Germinal center (tissue), 1 donor: ENCODE measurements at places on chromosomes 6 and 20.
A peak's percentile ranks its signal among the peaks of the same experiment; 100 is the strongest.

- no peak for DNase-seq
Measured at GRCh38 chr20:10793766-10794165, 120.0 kb upstream of the JAG1 start.

GRCh38 chr6:18632670-18633410, 245.7 kb downstream of the RNF144B start:
- DNase-seq, result no peak

GRCh38 chr6:16964553-16965499, 137.0 kb upstream of the STMND1 start:
- peak; percentile 41 for DNase-seq

DNA sequence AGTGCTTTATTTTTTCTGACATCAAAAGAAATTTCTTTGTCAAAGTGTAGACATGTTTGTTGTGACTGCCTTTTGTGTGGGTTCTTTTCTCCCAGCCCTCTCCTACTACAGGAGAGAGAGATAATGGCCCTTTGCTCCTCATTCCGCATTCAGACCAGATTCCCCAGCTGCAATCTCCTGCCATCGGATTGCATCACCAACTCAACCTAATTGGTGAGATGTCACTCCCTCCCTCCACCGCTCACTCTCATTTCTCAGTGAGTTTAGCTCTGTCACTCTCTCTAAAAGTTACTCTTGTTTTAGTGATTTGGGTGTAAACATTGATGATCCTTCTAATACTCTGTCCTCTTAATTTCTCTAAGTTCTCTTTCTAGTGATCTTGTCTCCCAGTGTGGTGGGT, 22.7 kb downstream of the UTRN start:
- no peak for DNase-seq

- DNase-seq, result no peak
Measured at GRCh38 chr20:58833921-58834320, 16.8 kb downstream of the GNAS-AS1 start.

- DNase-seq, result no peak
Measured at GRCh38 chr20:3119044-3119443, 34.5 kb upstream of the AVP start.

DNA sequence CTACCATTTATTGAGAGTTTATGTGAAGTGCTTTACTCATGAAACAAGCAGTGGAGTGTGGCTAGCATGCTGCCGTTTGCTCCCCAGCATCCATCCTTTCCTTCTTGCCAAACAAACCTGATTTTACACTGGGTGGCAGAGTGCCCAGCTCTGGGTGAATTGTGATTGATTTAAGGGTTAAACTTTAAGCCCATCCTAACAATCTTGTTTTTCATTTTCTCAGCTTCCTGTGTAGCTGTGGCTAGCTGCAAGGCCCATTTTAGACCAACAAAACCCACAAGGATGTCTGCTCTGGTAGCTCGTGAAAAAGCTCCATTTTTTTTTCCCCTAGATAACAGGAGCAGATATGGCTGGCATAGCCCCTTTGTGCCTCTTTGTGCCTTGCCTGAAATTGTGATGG, 77.7 kb upstream of the KCNG1 start:
- DNase-seq, result no peak

DNA sequence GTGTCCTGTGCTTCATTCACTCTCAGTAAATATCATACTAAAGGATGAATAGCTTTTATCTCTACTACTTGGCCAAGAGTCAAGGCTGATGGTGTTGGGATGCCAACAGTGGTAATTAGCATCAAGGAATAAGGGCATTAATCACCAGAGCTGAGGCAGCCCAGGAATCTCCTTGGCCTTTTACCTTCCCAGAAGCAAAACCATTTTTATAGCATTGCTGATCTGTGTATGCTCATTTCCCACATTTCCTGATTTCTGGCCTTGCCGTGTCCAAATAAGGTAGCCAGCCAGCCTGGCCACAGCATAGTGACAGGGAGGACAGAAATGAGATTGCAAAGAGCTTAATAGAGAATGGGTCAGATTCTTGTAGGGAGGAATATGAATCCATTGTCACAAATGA, 76.7 kb upstream of the FOXO3 start:
- no peak for DNase-seq

GRCh38 chr6:100236389-100236788, 228.3 kb downstream of the SIM1 start:
- DNase-seq, result no peak

DNA sequence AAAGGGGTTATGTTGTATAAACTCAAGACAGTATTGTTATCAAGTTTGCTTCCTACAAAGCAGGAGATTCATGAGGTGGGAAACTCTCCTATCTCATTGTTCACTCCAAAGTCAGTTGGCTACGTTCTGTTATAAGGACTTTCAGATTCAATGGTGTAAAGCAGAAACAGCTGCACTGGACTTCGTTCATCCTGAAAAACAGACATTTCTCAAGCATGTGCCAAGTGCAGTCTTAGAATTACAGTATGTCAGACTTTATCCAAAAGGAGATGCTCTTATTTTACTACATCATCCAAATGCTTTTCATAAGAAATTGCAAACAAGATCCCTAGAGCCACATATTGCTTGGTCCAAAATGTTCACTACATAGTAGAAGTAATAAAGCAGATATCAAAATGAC, 14.9 kb downstream of the COL21A1 start:
- DNase-seq, result no peak

DNA sequence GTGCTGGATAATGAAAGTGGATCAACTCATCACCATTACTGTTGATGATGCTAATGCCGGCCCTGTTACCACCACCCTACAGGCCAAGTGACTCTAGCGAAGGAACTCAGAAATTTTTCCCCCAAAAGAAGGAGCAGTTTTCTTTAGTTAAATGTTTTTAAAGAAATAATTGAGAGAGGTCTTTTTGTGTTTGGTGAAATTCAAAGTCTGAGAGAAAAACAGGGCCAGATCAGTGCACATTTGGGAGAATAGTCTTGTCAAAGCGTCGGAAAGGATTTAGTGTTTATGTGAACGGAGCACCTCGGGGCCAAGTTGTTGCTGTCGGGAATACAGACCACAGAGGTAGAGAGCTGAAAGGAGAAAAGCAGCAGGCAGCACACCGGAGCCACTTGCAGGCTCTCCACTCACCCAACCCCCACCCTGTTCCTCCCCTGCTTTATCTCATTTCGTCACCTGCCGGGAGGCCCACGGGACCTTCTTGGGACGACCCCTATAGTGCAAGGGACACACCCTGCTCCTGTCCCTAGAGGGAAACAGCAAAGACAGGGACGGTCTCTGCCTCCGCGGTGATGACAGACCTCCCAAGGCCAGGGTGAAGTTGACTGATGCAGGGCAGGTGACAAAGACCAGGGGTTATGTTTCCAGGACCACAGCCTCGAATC, 6.8 kb downstream of the TFAP2B start:
- no peak for DNase-seq

GRCh38 chr6:32252331-32253009, 28.6 kb upstream of the NOTCH4 start:
- DNase-seq, result peak; percentile 33

GRCh38 chr6:137722749-137723272, 144.2 kb upstream of the TNFAIP3 start:
- no peak for DNase-seq

GRCh38 chr6:89122625-89123024, 4.8 kb upstream of the SRSF12 start:
- peak; percentile 27 for DNase-seq

GRCh38 chr6:36685926-36686667, 7.6 kb downstream of the CDKN1A start:
- no peak for DNase-seq

DNA sequence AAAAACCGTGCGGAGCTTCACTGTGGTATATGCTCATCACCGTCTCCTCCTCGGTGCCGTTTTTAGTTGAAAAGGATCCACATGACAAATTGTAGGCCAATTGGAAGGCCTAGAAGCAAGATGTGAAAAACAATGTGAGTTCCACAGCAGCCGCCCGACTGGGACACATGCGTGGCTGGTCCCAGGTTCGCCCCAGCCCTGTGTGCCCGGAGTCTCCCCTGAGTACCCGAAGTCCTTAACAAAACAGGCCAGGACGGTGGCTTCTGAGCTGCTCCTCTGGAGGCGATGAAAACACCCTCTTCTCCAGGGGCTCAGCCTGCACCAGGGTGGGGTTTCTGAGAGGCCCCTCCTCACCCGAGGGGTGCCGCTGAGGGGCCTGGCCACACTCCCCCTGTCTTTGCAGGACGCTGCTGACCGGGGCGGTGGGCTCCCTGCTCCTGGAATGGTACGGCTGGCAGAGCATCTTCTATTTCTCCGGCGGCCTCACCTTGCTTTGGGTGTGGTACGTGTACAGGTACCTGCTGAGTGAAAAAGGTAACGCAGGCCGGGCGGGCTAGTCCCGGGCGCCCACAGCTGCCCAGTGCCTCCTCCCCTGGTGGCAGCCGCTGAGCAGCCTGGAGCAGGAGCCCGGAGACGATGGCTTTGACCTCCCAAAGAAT, 9.8 kb downstream of the SLC17A9 start:
- no peak for DNase-seq

DNA sequence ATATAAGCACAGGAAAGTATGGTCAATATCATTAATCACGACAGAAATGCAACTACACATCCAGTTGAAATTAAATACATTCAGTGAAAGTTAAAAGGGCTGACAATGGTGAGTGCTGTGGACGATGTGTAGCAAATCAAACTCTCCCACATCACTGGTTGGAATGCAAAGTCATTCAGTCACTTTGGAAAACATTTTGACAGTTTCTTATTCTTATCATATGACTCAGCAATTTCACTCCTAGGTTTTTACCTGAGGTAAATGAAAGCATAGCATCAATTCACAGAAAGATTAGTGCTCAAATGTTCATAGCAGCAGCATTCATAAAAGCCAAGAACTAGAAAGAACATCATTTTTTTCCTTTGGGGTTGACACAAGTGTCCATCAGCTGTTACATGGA, 28.6 kb upstream of the SAMD5 start:
- DNase-seq, result no peak

DNA sequence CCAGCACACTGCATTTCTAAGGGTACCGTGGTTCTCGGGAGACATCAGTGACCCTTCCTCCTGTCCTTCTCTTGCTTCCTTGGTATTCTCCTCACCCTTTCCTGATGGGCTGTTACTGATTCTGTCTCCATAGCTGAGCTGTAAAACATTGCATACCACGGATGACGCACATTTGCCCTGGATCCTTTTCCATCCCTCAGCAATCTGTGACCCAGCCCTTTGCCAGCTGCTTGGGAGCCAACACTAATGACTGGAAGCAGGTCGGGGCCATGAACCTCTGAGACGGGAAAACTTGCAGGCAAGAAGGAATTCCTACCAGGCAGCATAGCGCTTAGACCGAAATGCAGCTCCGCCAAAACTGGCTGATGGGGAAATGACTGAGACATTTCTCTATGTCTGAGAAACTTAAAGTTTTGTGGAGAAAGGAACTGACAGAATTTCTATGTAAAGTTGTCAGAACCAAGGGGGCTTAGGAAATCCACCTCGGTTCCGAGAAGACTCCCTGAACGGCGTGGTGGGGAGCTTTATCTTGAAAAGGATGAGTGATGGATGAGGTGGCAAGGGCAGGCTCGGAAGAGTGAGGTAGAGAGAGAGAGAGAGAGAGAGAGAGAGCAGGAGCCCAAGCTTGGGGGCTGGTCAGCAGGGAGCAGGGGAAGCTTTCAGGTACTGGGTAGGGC, 19.2 kb downstream of the TUBB2B start:
- no peak for DNase-seq

DNA sequence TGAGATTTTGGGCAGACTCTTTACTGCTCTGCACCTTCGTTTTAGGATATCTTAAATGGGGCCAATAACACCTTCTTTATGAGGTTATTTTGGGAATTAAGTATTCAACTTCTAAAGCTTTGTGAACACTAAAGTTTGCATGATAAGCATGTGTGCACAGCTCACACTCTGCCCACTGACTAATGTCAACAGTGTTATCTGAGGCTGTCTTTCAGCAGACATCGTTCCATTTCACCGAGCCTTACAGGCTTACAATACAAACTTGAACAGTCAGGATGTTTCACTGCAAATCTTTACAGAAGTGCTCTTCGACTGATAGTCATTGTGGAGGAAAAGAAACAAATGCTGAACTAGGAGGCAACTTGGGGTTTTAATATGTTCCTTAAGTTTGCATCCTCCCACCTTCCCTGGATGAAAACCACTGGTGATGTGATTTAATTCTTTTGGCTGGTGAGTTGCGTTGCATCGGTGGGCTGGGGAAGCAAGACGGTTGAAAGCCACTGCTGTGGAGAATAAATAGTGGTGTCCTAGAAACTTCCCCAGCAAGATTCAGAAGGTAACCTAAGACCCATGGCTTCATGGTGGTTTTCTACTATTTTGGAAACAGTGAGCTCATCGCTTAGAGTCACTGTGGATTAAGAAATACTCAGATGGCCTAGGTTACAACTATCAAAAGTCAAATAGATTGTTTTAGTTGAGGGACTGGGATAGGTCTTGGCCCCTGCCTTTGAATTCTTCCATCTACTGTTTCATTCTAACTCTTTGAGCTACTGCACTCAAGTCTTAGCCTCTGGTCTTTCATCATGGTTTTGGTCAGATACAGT, 167.2 kb upstream of the MAP3K7 start:
- DNase-seq, result no peak

- no peak for DNase-seq
Measured at GRCh38 chr20:44026647-44027342, 112.1 kb downstream of the TOX2 start.
